ENCODE measurements at places on chromosomes 1 and 21. TPM values are rescaled to one million over a fixed set of nuclear protein-coding genes. Genes with fewer than 3 reads are reported as not detected.

CD101 gene
- total RNA-seq = 0.49 TPM

AMPD1 gene
- total RNA-seq = not detected

ADAMTS1 gene
- 102 TPM for total RNA-seq

AMY1A gene
- not detected for total RNA-seq

CELF3 gene
- not detected for total RNA-seq

SETDB1 gene
- 40.8 TPM for total RNA-seq

SAMD11 gene
- 1.8 TPM for total RNA-seq

PRELP gene
- total RNA-seq = 2.4 TPM

F5 gene
- total RNA-seq = not detected

C1orf174 gene
- 33.6 TPM for total RNA-seq

S100A1 gene
- total RNA-seq = not detected

FAM72D gene
- not detected for total RNA-seq

GGPS1 gene
- total RNA-seq = 21.9 TPM

IER5 gene
- total RNA-seq = 33.3 TPM

ZSCAN20 gene
- 11.3 TPM for total RNA-seq

FCRL5 gene
- not detected for total RNA-seq

WRAP73 gene
- total RNA-seq = 12.3 TPM

SLC44A5 gene
- 0.49 TPM for total RNA-seq

CYYR1 gene
- total RNA-seq = 9.7 TPM

FCRL6 gene
- not detected for total RNA-seq

NIBAN1 gene
- total RNA-seq = 56.3 TPM

PCP4 gene
- total RNA-seq = not detected

VSIG8 gene
- not detected for total RNA-seq

TSPAN1 gene
- 1.2 TPM for total RNA-seq

DPT gene
- 2.4 TPM for total RNA-seq

SLC2A5 gene
- total RNA-seq = 19.1 TPM

CFHR1 gene
- total RNA-seq = 0.16 TPM

PPFIA4 gene
- total RNA-seq = 14.5 TPM

A3GALT2 gene
- not detected for total RNA-seq

S100A2 gene
- total RNA-seq = 6.8 TPM

ATP6V1G3 gene
- total RNA-seq = not detected

SIM2 gene
- 0.24 TPM for total RNA-seq

ASCL5 gene
- total RNA-seq = not detected

Measured in hair follicle dermal papilla cell (primary cell).